Glutamatergic neuron (in vitro differentiated cells): ENCODE measurements at places on chromosomes 4 and X.
A peak's percentile ranks its signal among the peaks of the same experiment; 100 is the strongest.

GRCh38 chr4:67327245-67328017 lies 217.9 kb downstream of the CENPC start:
- no peak overlapping the region for H3K27ac ChIP-seq
- H3K4me3 ChIP-seq: no peak overlapping the region
- no peaks in the 10 kb centered on the region for H3K27me3 ChIP-seq

GRCh38 chr4:47012676-47013075 lies 18.7 kb upstream of the GABRB1 start:
- DNase-seq: no peak
- H3K36me3 ChIP-seq: no peaks in the 10 kb centered on the region
- H3K27me3 ChIP-seq: no peaks in the 10 kb centered on the region
- H3K4me1 ChIP-seq: no peaks in the 10 kb centered on the region
- no peak overlapping the region for H3K27ac ChIP-seq

DNA sequence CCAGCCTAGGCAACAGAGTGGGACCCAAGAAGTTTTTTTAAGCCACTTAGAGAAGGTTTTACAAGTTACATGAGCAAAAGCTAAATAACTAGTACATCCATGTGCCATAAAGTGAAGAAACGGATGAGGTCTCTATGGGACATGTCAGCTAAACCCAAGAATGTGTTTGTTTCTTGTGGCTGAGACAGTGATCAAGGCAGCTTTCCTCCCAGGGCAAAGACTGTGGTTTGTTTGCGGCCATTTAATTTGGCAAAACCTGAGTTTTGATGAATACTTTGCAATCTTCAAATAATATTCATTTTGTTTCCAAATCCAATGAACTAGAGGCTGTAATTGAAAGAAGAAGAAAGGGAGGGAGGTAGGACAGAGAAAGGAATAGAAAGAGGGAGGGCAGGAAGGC lies 44.9 kb upstream of the SLC2A9 start:
- no peak overlapping the region for H3K27ac ChIP-seq
- H3K27me3 ChIP-seq: no peaks in the 10 kb centered on the region
- H3K4me3 ChIP-seq: no peak overlapping the region
- no peak for DNase-seq
- H3K36me3 ChIP-seq: no peaks in the 10 kb centered on the region

- H3K27ac ChIP-seq: no peak overlapping the region
- H3K27me3 ChIP-seq: no peaks in the 10 kb centered on the region
- H3K4me3 ChIP-seq: no peak overlapping the region
- H3K4me1 ChIP-seq: no peaks in the 10 kb centered on the region
- no peaks in the 10 kb centered on the region for H3K36me3 ChIP-seq
Observed at GRCh38 chr4:112668131-112668530, 31.2 kb downstream of the LARP7 start.

GRCh38 chr4:153083447-153083947 lies 120.7 kb upstream of the TRIM2 start:
- peak; percentile 50 for DNase-seq
- H3K36me3 ChIP-seq: no peaks in the 10 kb centered on the region
- peak overlapping the region; percentile 99 for H3K27ac ChIP-seq
- H3K27me3 ChIP-seq: peaks cover 9% of the 10 kb centered on the region
